ENCODE measurements at places on chromosomes 1 and 21.

DNA sequence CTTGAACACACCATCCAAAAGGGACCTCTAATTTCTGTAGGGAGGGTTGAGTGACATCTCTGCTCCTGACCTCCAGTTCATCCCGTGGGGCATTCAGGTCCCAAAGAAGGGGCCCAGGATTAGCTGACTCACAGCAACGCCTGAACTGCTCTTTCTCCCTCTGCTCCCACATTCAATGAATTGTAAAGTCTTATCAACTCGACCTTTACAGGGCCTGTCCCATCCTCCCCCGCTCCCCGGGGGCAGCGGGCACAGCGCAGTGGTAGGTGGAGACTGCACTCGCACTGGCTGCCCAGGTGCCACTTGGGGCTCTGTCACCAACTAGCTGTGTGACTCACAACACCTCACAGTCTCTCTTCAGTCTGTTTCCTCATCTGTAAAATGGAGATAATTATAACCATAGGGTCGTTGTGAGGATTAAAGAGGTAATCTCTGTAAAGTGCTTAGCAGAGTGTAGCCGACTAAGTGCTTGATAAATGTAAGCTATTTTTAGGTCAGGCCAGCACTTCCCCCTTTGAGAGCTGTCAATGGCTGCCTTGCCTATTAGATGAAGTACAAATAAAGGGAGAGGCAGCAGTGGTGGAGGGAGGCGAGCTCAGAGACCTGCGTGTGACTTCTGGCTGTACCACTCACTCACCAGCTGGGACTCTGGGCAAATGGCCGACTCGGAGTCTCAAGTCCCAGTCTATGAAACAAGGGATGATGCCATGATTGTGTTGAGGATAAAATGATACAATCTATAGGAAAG is 637 bp upstream of the MYBPHL start:
- no peak for DNase-seq

DNA sequence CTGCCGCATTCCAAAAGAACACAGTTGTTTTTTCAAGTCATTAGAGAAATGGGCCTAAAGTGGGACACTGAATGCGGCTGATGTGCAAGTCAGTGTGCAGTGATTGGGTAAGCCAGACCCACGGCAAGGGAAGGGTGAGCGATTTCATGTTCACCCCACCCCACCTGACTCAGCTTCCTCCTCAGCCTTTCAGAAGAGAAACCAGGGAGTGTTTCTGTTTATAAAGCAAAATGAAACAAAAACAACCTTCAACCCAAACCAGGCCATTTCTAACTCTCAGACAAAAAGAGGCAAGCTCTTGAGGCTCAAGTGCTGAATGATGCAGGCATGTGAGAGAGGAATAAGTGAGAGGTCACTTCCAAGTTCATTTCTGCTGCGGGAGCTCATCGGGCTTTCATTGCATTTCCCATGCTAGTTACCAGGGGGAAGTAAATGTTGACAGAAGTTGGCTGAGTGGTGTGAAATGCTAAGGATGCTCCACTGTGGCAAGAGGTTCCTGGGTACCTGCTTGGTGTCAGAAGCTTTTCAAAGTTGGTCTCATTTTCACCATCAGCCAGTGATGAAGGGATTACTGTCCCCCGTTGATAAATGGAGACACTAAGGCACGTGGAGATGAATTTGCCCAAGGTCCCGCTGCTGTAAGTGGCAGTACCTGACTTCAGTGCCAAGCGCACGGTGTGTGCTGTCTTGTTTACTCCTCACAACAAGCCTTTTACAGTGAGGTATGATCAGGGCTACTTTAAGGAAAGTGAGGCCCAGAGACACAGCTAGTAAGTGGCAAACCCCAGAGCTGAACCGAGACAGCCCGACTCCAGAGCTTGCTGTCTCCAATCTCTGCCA is 29.1 kb downstream of the STPG1 start:
- DNase-seq = no peak

GRCh38 chr1:107997866-107998265 is 32.9 kb upstream of the VAV3 start:
- DNase-seq = no peak

- DNase-seq = no peak
Measured at GRCh38 chr1:200237066-200237465, 172.8 kb downstream of the ZNF281 start.

DNA sequence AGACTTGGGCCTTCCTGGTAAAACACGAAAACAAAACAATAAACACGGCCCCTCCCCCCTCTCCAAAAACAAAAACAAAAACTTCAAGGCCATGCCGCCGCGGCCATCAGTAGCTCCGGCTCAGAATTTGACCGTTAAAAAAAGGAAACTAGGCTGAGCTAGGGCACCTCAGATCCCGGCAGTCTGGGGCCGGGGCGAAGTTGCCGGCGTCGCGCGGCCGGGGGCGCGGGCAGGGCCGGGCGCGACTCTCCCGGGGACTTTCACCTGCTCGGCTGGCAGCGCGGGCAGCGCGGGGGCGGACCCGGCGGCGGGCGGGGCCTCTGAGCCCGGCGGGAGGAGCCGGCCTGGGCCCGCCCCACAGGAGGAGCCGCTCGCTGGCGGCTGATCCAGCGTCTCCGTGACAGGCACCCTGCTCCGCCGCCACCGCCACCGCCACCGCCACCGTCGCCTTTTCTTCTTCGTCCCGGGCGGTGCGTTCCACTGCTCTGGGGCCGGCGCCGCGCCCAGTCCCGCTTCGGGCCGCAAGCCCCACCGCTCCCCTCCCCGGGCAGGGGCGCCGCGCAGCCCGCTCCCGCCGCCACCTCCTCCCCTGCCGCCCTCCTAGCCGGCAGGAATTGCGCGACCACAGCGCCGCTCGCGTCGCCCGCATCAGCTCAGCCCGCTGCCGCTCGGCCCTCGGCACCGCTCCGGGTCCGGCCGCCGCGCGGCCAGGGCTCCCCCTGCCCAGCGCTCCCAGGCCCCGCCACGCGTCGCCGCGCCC is at the start of gene NOS1AP:
Gene NOS1AP (plus strand): TSS at position 358 of the 760 bp plus-strand sequence. CDS start 487 bp downstream, outside the sequence.
- peak; percentile 36 for DNase-seq

GRCh38 chr1:234944439-234945344 is 183.9 kb downstream of the TOMM20 start:
- no peak for DNase-seq

- no peak for DNase-seq
Measured at GRCh38 chr1:8482979-8483381, 165.1 kb downstream of the SLC45A1 start.

DNA sequence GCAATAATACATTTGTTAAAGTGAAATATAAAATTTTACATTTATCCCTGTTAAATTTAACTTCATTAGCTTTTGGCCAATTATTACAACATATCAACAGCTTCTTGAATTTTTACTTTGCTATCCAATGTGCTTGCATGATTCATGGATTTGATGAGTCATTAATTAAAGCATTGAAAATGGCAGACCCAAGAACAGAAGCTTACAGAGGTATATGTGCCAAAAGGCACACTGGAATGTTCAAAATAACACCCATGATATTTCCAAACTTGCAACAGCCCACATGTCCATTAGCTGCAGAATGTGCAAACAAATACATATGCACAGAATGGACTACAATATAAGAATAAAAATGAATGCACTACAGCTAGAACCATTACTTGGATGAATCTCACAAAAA is 76.4 kb upstream of the MAN1A2 start:
- DNase-seq = no peak

DNA sequence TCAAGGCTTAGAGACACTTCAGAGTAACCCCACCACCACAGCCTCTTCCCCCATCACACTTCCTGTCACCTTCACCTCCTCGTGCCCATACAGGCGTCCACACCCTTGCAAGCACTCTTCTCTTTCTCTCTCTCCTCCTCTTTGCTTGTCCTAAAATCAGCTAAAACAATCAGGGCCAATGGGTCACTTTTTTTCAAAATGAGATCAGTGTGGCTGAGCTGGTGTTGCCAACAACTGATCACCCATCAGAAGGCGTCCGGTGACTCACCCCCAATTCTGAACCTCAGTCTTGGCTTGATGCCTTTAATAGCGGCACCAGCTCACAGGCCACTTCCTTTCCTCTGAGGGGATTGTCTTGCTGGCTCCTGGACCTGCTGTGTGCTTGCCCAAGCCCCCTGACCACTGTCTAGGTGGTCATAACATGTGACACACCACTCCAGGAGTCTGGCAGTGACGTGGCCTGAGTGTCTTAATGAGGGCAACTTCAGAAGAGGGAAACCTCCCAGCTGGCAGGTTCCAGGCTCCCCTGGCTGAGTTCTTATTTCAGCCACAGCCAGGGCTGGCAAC is 1.6 kb downstream of the DRAXIN start:
- no peak for DNase-seq

Data from activated CD4-positive, CD25-positive, alpha-beta regulatory T cell treated with anti-CD3 and anti-CD28 coated beads, Interleukin-2, amount 50 U/mL, for 16 hours (primary cell).